ENCODE measurements at places on chromosomes 4 and X.

- no peak for DNase-seq
These were observed 336.3 kb upstream of the TRAM1L1 start for GRCh38 chr4:117421706-117422105.

DNA sequence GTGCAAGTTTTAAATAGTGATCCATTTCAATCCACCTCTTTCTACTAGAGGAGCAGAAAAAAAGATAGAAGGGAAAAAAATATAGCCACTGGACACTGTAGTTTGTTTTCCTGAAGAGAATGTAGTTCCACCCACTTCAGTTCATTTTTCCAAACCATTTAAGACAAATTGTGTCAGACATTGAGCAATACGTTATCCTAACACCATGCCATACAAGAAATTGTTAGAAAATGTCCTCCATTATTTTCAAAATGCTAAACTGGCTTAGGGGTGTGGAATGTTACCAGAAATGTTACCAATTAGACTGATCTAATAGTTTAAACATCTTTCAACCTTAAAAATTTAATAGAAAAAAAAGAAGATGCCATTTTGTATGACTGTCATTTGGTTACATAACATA, 48.6 kb upstream of the ETNPPL start:
- no peak for DNase-seq

DNA sequence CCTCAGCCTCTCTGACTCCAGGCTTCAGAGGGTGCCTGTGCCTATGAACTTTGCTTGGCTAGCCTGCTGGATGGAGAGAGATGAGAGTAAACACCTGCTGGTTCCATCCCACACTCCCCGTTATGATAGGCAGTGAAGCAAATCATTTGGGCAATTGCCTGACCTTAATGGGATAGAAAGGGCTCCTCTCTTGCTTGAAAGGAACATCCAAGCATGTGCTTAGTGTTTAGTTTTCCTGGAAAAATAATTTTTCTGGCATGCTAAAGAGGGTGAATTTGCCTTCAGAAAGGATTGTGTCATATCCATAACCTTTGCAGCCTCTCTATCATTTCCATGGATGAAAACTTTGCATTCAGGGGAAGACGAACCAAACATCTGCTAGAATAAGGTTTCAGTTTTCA, 10.8 kb downstream of the PLAC1 start:
- DNase-seq = no peak

DNA sequence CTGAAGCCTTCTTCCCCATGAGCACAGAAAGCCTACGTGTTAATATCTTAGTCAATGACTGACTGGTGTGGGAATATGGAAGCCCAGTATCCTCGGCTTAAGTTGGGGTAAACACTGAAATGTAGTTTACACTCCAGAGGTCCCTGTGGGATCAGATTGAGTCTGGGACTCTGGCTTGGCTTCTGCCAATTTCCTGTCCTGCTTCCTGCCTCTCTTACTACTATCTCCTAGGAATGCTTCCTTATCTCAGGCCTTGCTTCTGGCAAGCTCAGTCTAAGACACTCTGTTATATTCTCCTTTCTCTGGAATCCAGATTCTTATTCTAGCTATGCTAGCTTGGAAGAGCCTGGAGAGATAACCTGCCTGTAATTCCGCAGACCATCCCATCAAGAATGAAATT, 174.0 kb upstream of the LDB2 start:
- no peak for DNase-seq

DNA sequence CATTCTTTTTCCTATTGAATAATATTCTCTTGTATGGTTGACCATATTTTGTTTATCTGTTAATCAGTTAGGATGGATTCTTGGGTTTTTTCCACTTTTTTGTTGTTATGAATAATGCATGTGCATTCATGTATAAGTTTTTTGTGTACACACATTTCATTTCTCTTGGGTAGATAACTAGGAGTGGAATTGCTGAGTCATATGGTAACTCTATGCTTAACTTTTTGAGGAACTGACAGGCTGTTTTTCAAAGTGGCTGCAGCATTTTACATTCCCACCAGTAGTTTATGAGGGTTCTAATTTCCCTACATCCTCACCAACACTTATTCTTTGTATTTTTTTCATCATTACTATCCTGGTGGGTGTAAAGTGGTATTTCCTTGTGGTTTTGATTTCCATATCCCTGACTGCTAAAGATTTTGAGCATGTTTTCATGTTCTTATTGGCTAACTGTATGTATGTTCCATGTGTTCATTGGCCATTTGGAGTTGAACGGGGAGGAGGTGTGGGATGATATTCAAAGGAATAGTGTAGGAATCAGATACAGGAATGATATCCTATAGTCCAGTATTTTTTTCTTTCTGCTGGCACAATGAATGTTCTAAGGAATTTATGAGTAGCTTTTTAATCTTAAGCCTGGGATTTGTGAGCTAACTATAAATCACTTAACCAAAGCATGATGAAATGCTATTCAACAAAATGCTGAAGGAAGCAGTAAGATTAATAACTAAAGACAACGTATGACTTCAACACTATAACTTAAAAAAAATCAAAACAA, 114.3 kb downstream of the AMELX start:
- DNase-seq = no peak

- DNase-seq = no peak
These were observed 74.7 kb downstream of the GALNT7 start for GRCh38 chr4:173243321-173243720.

- DNase-seq = no peak
These were observed 2.9 kb upstream of the SEPSECS start for GRCh38 chr4:25163196-25163595.

GRCh38 chrX:131762802-131763234, 218.9 kb downstream of the OR13H1 start:
- DNase-seq = peak; percentile 77

Data from activated CD4-positive, alpha-beta T cell treated with anti-CD3 and anti-CD28 coated beads, Interleukin-2, amount 50 U/mL, for 16 hours (primary cell).